Large intestine (tissue), 12 donors: ENCODE measurements at places on chromosomes 4 and X.

DNA sequence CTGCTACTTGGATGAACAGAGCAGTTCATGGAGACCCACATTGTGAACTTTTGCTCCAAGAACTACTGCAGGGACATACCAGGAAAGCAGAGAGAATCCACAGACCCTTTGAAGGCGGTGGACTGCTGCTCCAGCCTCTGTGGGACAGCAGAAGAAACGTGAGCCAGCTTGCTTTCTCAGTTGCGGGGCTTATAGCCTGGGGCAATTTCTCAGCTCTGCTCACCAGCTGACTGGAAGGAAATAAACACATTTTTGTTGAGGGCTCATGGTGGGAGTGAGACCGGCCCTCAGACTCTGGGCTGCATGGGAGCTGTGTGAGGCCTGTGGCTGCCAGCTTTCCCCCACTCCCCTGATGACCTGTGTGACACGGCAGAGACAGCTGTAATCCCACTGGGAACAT, 2.6 kb upstream of the ADH1A start:
- DNase-seq: no peak

DNA sequence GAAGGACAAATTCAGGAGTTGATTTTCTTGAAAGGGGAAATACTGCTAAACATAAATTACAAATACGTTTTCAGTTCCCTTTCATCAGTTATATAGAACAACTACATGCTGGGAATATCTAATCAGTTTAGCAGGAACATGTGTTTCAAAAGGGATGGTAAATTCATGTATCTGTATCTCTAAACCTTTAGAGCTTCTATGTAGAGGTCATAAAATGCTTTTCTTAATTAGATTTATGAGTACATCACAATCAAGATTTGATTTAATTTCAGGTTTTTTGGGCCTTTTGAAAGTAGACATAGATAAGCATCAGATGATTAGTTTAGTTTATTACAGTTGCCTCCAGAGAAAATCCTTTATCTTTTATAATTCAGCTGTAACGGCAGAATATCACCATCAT, 12.9 kb downstream of the PDLIM3 start:
- no peak for DNase-seq

DNA sequence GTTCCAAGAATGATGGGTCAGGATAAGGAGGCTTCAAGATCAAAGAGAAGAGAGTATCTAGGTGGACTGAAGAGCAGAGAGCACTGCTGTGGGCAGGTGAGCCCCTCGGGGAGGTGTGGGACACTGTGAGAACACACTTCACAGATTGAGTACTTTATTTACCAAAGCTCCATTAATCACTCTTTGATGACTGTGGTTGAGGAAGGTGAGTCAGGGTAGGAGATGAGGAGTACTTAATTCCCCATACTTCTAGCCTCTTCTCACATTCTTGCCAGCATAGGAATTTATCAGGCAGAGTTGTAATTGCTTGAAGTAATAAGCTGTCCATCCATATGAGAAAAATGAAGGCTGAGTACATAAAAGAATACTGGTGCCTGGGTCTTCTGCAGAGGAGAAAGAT, 375.3 kb downstream of the PCDH10 start:
- DNase-seq: no peak

- no peak for DNase-seq
These were observed 132.4 kb downstream of the CORIN start for GRCh38 chr4:47705326-47705981.

DNA sequence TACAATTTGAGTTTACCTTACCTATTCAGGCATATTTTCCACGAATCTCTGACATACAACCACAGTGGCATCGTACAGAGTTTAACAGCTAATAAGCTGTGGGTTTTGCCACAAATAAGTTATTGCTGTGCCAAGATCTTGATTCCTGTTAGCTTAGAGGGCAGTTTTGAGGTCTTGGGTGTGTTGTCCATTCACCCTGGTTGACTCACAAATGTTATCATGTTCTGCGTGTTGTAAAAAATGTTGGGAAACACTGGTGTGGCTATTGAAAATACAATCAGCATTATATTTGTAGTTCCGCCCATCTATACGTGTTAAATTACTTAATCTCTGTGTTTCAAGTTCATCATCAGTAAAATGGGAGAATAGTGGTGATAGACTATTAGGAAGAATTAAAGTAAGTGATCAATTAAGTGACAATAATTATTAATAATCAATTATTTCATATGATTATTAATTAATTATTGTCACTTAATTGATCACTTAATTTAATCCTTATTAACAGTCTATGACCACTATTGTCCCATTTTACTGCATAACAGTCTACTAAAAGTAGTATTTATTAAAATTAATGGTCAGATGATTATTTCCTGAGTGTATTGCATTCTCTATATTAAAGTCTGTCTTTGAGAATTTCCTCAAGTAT, 96.3 kb downstream of the TMA16 start:
- no peak for DNase-seq

DNA sequence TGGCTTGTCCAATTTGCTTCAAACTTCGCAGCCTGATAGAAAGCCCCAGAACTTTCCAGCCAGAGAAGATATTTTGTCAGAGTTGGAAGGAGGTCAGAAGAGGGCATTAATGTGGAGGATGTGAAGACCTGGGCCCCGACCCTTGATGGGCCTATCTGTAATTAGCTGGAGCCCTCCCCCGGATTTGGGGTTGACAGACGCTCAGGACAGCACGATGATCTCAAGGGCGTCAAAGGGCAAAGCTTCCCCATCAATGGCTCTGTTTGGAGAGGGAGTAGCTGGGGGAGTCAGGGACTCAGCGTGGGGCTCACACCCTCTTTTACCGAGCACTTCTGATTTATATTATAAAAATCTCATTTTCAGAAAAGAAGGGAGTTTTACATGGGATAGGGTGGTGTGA, 59.0 kb upstream of the PPP2R3B start:
- DNase-seq: no peak

- no peak for DNase-seq
These were observed 51.6 kb upstream of the WDR1 start for GRCh38 chr4:10168151-10168550.

GRCh38 chrX:123738378-123738940, 5.6 kb upstream of the THOC2 start:
- no peak for DNase-seq

DNA sequence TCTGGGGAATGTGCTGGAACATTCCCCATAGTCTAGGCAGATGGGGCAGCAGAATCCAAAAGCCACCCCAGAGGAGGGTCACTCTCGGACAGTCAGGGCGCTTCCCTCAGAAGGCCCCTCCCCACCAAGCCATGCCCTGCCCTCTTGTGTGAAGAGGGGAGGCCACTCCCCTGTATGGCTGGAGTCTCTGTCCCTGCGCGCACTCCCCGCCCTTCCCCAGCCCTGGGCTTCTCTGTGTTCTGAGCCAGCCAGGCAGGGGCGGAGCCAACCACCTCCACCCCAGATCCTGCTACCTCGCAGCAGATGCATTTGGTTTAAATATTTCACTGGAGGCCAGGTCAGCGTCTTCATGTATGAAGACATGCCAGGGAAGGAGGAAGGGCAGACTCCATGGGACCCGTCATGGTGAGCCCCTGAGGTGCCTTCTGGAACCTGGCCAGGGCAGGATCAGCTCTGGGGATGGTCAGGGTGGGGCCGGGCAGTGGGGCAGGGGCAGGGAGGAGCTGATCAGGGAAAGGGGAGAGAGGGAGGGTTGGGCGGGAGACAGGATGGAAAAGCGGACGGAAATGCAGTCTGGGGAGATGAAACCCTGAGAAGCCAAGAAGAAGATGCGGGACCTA, 107.3 kb downstream of the ADRA2C start:
- no peak for DNase-seq

DNA sequence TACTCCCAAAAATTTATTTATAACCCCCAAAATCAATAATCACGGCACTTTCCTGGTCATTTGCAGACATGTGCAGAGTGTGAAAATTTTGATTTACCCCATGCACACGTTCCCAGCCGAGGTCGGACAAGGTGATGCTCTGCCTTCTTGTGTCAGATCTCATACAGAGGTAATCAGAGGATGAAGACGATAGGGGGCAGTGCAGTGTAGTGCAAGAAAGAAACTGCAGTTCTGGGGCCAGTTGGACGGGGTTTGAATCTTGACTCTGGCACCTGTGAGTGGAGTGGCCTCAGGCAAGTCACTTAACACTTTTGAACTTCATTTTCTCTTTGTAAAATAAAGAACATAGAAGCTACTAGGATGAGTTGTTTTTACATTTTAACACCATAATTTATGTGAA, 88.4 kb downstream of the FRMPD3 start:
- DNase-seq: peak; percentile 7

- DNase-seq: no peak
These were observed 100.0 kb downstream of the ADAMTS3 start for GRCh38 chr4:72468904-72469502.

- no peak for DNase-seq
These were observed 20.7 kb downstream of the PRKG2 start for GRCh38 chr4:81194286-81194685.

DNA sequence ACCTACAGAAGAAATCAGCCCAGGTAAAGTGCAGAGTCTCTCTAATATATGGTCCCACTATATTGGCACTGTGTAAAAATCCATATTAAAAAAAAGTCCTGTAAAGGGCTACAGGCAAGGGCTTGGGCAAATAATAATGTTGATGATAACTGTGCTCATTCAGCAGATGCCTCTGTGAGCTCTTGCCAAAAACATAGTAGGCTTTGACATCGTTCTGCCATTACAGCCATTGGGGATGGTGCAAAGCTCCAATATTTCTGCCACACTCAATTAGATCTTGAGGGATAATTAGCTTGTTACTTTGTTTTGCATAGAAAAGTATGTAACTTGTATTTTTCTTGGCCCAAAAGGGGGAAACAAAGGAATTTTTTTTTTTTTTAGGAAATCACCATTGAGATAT, 645.5 kb upstream of the FAM241A start:
- DNase-seq: no peak

GRCh38 chr4:7332216-7333023, 102.3 kb downstream of the PSAPL1 start:
- DNase-seq: peak; percentile 12

GRCh38 chrX:150615356-150615755, 46.9 kb downstream of the MTM1 start:
- DNase-seq: no peak

DNA sequence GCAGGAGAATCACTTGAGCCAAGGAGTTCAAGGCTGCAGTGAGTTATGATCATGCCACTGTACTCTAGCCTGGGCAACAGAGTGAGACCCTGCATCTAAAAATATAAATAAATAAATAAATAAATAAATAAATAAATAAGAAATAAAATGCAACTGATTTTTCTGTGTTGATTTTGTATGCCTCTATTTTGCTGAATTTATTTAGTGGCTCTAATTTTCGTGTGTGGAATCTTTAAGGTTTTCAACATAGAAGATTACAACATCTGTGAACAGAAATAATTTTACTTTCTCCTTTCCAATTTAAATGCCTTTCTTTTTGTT, 30.9 kb upstream of the ABCG2 start:
- DNase-seq: no peak

GRCh38 chr4:8593264-8594096, 915 bp downstream of the CPZ start:
- DNase-seq: no peak

DNA sequence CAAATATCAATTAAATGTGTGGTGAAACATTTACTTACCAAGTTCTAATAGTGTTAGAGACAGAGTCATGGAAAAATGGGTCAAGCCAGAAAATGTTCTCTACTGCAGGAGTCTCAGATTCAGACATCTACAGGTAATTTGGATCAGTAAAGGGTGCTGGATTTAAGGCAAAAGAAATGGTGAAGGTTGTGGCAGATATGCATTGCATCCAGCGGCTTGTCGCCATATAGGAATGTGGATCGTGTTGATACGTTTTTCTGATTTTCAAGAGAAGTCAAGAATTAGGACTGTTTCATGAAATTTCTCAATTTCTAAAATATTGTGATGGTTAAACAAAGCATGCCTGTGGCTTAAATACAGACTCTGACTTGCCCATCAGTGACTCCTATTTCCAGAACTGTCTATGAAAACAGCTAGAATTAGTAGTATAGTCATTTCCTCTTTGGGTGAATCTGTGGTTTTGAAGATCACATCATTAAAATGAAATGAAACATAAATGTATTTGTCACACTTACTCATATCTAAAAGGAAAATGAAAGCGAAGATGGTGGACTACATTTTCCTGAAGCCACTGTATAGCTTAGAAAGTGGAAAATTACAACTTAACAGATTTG, 110.1 kb upstream of the VEGFC start:
- no peak for DNase-seq

- no peak for DNase-seq
These were observed 59.7 kb upstream of the IQSEC2 start for GRCh38 chrX:53340852-53341645.

GRCh38 chr4:780716-781492, 45.0 kb downstream of the CPLX1 start:
- DNase-seq: no peak

GRCh38 chrX:135477576-135477975, 42.9 kb upstream of the INTS6L start:
- peak; percentile 40 for DNase-seq

GRCh38 chrX:147174591-147174990, 360.0 kb upstream of the CXorf51A start:
- no peak for DNase-seq

DNA sequence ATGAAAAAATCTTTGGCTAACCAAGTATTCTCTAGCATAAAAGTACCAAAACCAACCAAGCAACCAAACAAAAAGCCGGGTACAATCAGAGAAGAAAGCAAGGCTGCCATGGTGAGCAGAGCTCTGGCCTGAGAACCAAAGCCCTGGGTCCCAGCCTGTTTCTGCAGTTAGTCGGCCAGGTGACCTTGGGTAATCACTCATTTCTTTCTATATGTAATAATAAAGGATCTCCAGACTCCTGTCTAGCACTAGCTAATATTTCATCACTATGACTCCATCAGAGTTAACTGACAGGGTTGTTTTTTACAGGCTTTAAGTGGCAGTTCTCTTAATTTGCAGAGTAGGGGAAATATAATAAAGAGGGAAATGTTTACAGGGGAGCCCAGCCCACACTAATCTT, 34.0 kb upstream of the RASGEF1B start:
- DNase-seq: no peak

GRCh38 chr4:121885115-121885514, 14.8 kb upstream of the BBS7 start:
- no peak for DNase-seq

DNA sequence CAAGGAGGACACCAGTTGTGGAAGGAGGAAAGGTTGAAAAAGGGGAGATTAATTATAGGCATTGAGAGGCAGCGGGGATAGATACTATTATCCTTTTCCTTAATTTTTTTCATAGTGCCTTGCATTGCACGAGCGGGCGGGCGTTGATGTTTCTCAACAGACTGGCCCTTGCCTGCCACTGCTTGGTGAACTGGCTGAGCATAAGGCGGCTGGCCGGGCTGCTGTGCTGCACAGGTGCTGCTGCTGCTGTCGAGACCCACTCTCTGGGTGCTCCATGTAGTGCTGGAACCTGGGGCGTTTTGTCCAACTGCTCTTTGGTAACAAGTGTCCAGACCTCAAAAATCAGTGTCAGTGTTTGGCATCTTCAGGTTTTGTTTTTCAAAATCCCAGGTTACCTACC, 83.3 kb upstream of the PAQR3 start:
- no peak for DNase-seq

DNA sequence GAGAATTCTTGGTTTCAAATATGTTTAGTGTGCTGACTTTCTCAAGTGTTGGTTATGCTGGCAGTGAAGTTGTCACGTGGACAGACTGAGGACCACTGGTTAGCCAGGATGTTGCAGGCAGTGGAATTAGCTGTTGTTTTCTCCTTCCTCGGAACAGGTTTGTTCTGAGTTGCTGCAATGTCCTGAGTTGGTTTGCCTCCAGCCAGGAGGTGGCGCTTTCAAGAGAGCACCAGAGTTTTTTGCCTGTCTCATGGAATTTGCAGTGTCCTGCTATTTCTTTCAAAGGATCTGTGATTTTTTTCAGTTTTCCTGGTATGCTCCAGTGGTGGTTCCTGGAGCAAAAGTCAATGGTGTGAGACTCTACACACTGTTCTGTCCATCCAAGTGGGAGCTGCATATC, 158.1 kb upstream of the CXorf66 start:
- no peak for DNase-seq
